Stimulated activated CD8-positive, alpha-beta memory T cell treated with anti-CD3 and anti-CD28 coated beads, Interleukin-4, amount 100 ng/mL, for 1 hour (primary cell): ENCODE measurements at places on chromosomes 3 and 15.

- no peak for DNase-seq
Observed at GRCh38 chr3:4196506-4197147, 106.5 kb upstream of the SETMAR start.

- no peak for DNase-seq
Observed at GRCh38 chr3:192850451-192850981, 67.1 kb downstream of the MB21D2 start.

DNA sequence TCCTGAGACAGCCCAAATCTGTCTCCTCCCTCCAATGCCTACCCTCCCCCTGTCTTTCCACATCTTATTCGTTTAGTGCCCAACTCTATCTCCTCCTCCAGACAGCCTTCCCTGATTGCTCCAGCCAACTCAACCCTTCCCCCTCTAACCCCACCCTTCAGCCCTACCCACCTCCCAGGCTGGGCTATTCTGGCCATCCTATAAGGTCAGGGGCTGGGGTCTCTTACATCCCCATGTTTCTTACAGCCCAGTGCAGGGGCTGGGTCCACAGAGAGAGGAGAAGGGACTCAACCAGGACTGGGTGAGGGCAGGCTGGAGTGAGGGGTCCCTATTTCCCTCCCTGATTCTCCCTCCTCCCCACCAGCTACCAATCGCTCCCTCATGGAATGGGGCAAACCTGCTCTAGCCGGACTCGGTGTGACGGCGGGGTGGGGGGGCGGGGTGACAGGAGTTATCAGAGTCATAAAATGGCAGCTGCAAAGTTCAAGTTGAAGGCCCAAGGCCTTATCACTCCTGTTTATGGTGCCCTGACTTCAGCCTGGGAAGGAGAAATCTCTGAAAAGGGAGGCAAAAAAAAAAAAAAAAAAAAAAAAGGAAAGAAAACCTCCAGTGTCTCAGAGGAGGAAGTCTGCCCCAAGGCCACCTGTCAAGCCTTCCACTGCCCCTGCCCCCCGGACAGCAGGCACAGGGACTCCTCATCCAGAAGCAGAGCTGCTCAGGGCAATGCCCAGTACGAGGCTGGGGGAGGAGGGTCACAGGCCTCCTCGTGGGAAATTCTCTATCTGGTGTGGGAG is 2.1 kb downstream of the VIPR1 start:
- DNase-seq = no peak

- no peak for DNase-seq
Observed at GRCh38 chr3:150136242-150136641, 165.5 kb upstream of the PFN2 start.

DNA sequence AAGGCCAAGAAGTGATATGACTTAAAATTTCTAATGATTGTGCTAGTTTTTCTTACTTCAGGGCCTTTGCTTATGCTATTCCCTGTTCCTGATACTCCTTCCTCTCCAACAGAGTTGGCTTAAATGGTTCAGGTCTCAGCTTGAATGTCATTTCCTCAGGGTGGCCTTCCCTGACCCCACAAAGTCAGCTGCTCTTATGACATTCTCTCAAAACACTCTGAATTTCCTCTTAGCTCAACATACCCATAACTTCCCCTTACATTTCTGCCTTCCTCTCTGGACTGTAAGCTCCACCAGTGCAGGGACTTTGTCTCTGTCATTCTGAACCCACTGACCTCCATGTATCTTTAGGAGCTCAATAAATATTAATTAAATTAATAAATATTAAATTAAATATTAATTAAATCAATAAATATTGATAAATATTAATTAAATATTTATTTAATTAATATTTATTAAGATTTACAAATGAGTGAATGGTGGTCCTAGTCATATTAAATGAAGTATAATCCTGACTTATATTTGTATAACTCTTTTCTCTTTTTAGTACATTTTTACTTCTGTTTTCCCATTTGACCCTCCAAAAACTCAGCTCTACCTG is 17.9 kb upstream of the TMCC1 start:
- DNase-seq = no peak

DNA sequence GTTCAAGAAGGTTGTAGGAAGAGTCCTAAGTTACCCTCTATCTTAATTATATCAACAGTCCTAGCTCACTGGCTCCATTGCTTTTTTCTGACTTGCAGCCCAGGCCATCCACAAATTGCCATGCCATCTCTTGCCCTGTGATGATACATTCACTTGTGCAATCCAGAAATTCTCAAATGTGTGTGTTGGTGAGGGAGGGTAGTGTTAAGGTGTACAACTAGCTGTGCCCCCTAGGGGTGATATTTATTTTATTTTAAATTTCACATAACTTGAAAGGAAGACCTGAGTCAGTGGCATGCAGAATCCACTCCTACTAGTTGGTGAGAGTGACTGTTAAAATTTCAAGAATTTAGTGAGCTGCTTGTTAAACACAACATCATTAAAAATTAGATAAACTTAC is 156.1 kb upstream of the ANKRD28 start:
- no peak for DNase-seq

DNA sequence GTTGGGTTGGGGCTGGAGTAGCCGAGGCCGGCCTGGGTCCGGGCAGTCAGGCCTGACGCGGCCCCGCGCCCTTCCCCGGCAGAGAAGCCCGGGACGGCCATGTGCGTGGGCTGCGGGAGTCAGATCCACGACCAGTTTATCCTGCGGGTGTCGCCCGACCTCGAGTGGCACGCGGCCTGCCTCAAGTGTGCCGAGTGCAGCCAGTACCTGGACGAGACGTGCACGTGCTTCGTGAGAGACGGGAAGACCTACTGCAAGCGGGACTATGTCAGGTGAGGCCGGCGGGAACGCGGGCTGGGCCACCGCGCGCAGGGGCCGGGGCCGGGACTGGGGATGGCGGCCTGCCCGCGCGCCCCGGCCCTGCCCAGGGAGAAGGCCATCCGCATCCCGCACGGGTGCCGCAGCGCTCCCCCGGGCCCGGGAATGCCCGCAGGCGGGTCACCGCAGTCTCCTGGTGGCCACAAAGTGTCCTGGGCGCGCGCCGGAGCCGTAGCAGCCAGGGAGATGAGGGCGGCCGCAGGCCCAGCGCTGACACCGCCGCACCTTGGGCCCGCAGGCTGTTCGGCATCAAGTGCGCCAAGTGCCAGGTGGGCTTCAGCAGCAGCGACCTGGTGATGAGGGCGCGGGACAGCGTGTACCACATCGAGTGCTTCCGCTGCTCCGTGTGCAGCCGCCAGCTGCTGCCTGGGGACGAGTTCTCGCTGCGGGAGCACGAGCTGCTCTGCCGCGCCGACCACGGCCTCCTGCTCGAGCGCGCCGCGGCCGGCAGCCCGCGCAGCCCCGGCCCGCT is 1.3 kb downstream of the ISL2 start:
- DNase-seq = no peak
